ENCODE measurements at places on chromosomes 12 and 14.

GRCh38 chr14:101224356-101225156 is 321.0 kb upstream of the RTL1 start:
- DNase-seq, result no peak

DNA sequence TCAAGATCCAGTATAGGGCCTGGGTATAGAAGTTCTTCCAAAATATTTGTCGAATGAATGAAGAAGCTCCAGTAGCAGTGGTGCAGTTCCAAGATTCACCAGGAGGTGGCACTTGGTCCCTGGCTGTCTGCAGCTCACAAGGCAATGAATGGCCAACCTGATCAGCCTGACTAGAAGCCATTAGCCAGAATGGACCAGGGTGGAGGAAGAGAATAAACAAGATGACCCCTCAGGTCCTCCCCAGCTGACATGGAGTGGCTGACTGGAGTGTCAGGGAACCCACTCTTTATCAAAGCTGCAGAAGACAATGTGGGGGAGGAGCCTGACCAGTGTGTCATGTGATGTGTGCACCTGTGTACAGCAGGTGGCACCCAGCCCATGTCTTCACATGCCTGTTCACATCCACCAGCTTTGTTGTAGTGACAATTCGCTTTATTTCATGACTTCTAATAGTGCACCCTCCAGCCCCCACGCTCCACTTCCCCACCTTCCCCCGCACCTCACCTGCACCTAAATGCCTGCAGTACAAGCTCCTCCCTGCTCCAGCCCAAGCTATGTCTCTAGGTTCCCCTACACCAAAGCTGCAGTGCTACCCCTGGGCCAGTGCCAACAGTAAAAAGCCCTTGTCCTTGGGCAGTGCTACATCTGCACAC is 3.0 kb downstream of the LTBP2 start:
- peak; percentile 75 for DNase-seq

GRCh38 chr12:66984962-66985361 is 284.2 kb upstream of the CAND1 start:
- no peak for DNase-seq

- no peak for DNase-seq
These were observed 55.9 kb upstream of the TMCC3 start for GRCh38 chr12:94706250-94706661.

DNA sequence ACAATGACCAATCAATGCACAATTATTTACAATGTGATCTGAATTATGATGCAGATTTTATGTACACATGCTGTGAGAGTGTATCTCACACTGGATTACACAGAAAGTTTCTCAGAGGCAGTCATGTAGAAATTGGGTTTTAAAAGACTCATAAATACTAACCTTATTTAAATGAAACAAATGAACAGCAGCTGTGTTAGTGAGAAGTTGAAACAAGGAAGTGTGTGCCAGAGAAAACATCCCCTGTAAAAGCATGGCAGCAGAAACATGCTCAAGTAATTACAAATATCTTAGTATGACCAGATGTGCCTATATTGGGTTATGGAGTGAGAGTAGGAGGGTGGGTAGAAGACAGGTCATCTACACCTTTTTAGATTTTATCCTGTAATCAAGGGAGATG is 723.7 kb downstream of the C12orf50 start:
- no peak for DNase-seq

- no peak for DNase-seq
These were observed 151.6 kb downstream of the CALM1 start for GRCh38 chr14:90548455-90548854.

DNA sequence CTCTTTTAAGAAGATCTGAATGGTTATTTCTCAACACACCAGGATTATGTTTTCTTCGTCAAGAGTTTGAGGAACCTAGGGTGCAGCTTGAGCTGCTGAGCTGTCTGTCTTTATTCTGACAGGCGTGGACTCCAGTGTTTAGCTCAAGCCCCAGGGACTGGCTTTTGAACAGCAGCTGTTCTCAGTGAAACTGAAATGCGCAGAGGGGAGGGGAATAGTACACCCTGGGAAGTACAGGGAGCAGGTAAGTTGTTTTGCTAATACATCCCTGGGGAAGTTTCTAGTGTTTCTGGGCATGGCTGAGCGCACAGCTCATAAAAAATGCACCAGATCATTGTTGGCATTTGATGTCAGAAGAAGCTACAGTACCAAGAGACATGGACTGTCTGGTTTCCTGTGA is 659.8 kb downstream of the DIO2 start:
- DNase-seq, result no peak

Measured in activated effector memory CD4-positive, alpha-beta T cell treated with Interleukin-2 at 50 U/mL for 16 hours (primary cell).